ENCODE measurements at places on chromosomes 3 and 15. TPM values are rescaled to one million over a fixed set of nuclear protein-coding genes. Genes with fewer than 3 reads are reported as not detected.

The TRIM71 gene
- polyA plus RNA-seq: not detected

The ISL2 gene
- polyA plus RNA-seq: not detected

The LTF gene
- polyA plus RNA-seq: not detected

The LRRIQ4 gene
- polyA plus RNA-seq: not detected

The SPINT1 gene
- polyA plus RNA-seq: not detected

The TIMP4 gene
- 21.4 TPM for polyA plus RNA-seq

The GCNT3 gene
- not detected for polyA plus RNA-seq

The SOX14 gene
- polyA plus RNA-seq: not detected

The STARD9 gene
- 0.17 TPM for polyA plus RNA-seq
